H1 (cell line): ENCODE measurements at places on chromosomes 12 and 14.

GRCh38 chr12:117053597-117054201, 45.5 kb downstream of the TESC start:
- DNase-seq = no peak

DNA sequence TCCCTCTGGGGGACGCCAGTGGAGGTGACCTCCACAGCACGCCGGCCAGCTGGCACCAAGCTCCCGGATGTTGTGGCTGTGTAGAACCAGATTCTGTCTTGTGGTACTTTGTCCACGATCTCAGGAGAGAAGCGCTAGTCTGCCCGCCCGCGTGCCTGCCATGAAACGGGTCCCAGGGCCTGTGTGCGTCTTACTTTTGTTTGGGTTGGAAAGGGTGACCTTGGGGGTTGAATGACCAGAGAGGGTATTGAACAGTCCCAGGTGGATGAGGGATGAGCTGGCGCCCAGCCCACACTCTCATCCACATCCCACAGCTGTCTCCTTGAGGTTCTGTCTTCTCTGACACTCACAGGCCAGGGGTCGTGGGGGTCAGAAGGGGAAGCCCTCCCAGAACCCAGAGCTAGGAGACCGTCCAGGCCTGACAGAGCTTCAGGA, 78.3 kb downstream of the WDR20 start:
- DNase-seq = no peak

GRCh38 chr12:117142094-117142493, 42.9 kb upstream of the TESC start:
- DNase-seq = no peak

DNA sequence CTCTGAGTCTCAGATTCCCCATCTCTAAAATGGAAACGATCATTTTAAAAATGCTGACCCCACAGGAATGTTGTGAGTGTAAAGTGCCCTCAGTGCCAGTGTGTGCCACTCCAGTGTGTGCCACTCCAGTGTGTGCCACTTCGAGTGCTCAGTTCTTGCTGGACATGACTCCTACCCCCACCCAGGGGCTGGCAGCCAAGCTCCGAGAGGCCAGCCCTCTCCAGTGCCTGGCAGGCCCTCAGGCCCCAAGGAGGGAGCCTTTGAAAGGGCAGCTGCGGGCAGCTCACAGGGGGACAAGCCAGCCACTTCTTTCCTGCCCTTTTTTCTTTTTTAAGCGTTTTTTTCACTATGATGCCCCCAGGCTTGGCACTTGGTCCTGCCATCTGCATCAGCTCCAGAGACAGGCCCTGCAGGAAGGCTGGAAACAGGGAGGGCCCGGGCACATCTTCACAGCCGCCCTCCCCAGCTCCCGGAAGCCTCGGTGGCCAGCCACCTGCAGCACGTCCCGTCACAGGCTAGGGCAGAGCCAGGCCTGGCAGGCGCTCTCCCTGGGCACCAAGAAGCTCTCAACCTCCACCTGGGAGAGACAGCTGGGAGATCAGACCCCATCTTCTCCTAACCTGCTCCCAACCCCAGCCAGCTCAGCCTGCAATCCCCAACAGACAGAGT, 29.8 kb downstream of the NCOR2 start:
- no peak for DNase-seq
